Stimulated activated CD4-positive, alpha-beta T cell treated with anti-CD3 and anti-CD28 coated beads, Interleukin-1b, Interleukin-23, amount 100 ng/mL, for 1 hour (primary cell): ENCODE measurements at places on chromosomes 2 and 18.

GRCh38 chr2:150888337-150888736 lies 373.3 kb downstream of the RBM43 start:
- no peak for DNase-seq

DNA sequence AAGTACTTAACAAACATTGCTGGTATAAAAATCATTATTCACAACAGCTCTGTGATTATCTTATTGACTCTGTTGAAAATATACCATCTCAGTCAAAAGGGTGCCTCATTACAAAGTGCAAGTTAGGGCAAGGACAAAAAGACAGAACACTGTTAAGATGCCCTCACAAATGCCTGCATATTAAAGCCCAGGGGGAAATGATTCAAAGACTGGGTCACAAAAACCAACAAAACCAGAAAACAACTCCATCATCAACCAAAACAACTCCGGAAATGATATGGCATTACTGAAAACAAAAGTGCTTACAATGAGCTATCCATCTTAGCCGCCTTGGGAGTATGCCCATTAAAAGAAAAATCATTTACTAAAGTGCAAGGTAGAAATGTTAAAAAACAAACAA lies 9.9 kb downstream of the PLA2R1 start:
- no peak for DNase-seq

- no peak for DNase-seq
These were observed 233.6 kb upstream of the NRXN1 start for GRCh38 chr2:51265539-51265938.

DNA sequence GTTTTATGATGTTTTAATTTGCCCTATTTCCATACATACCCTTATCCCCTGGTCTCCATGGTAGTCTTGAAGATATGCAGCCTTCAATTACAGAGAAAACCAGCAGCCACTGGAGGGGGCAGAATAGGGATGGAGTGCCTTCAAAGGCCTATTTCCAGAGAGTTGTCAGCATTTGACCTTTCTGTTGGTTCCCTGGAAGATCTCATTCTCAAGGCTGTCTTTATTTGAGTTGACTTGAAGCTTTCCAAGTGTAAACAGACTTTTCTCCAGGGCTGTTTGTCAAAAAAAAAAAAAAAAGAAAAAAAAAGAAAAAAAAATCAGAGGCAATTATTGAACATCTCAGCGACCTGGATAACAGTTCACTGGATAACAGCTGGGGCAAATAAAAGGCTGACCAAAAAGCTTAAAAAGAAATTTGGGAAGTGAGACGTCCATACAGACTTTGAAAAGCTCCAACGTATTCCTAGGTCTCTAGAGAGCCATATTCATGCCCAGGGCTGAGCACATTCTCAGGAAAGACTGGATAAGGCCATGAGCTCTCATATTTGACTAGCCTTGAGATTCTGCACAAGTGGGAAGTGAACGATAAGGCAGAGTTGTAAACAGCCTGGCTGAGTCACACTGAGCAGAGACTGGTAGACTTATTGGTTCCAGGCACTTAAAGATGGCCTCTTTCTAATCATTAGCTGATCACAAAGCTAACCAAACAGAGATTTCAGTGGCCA lies 126.6 kb downstream of the VAPA start:
- DNase-seq: no peak

- DNase-seq: no peak
These were observed 11.1 kb downstream of the SMYD1 start for GRCh38 chr2:88078643-88079172.

- no peak for DNase-seq
These were observed 683 bp downstream of the GBX2 start for GRCh38 chr2:236167297-236168109.

DNA sequence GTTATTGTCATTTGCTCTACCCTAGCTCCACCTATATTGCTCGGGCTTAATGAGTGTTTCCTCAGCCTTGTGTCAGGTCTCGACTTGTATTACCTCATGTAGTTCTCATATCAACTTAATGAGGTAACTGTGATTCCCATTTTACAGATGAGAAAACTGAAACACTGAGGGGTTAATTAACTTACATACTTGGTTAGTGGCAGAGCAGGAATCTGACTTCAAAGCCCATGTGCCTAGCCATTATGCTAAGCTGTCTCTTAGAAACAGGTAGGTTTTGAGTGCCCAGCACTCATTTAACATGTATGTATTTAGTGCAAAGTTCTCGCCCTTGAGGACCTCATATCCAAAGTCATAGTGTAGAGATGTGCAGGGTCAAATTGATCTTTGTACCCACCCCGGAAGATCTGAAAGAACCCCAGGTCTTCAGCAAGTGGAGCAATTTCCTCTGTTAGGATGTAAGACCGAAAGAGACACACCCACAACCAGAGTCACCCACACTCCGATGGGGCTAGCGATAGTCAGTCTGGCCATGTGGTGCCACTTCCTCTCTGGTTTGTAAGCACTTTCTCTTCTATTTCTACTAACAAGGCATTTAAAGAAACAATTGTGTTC lies 121.0 kb upstream of the SLC39A10 start:
- peak; percentile 11 for DNase-seq

- DNase-seq: no peak
These were observed 101.0 kb downstream of the BCL2L11 start for GRCh38 chr2:111221701-111222100.

GRCh38 chr2:241064008-241064801 lies 37.9 kb downstream of the MTERF4 start:
- DNase-seq: peak; percentile 10
